Epithelial cell of proximal tubule (primary cell): ENCODE measurements at places on chromosomes 11 and 22.

DNA sequence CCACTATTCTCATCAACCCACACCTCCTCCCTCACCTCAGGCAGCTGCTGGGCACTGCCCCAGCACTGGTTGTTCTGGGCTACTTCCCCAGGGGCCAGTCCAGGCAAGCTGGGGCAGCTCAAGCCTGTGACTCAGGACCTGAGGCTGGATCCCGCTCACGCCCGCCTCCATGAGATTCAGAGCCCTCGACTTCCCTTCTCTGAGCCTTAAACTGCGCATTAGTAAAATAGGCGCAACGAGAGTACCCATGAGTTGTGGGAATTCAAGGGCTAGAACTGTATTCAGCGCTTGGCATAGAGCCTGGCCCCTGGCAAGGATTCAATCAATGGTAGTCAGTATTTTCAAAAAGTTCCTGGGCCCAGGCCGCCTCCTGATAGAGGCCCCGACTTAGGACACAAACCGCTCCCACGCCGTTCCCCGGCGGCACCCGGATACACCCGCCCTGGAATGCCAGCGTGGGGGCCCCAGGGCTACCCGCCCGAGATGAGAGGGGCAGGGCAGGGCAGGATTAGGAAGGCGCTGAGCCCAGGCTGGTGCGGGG is 723 bp upstream of the CD82 start:
- peak; percentile 50 for DNase-seq

- DNase-seq = no peak
These were observed 34.3 kb downstream of the RCOR2 start for GRCh38 chr11:63882555-63883242.

DNA sequence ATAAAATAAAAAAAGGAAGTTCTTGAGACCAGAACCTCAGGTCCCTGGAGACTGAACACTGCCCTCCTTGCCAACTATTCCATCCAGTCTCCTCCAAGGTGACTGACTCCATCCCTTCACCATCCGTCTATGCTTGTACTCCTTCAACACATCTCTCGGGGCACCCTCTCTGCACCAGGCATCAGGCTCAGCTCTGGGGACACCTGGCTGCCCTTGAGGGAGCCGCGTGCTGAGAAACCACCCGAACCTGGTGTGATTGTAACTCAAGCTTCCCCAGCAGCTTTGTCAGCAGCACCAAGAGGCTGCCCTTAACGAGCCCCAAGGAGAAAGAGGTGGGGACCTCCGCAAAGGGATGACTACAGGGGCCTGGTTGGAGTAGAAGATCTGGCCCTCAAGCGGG is 1.7 kb downstream of the PTPN5 start:
- DNase-seq = no peak

GRCh38 chr11:123286255-123286654 is 91.2 kb upstream of the CLMP start:
- DNase-seq = no peak

DNA sequence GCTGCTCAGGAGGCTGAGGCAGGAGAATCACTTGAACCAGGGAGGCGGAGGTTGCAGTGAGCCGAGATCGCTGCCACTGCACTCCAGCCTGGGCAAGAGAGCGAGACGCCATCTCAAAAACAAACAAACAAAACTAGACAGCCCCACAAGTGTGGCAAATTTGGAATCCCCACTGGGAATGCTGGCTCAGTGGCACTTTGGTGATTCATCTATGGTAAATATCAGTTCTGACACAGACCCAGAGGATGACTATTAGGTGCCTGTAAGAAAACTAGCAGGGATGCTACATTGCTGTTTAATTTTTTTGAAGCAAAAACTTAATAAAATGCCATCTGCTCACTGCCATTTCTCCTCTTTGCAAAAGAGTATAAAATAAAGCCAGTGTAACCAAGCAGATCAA is 107.9 kb downstream of the NAT10 start:
- no peak for DNase-seq

DNA sequence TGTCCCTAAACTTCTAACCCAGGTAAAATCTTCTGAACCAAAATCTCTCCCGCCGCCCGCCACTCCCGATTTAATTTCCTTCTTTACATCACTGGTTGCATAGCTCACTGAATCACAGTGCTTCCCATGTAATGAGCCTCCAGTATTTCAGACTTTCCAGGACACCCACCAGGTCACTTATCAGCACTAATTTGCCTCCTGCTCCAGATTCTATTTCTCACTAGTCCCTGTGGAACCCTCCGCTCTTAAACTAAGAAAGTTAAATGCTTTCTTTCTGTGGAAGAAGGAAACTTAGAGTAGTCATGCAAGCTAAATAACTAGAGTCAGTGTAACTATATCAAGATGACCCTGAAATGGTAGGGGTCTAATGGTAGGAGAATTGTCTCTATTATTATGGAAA is 106.6 kb upstream of the OPCML start:
- DNase-seq = no peak

- DNase-seq = no peak
These were observed 7.7 kb downstream of the TRPM5 start for GRCh38 chr11:2436521-2437031.

GRCh38 chr11:1875093-1875850 is 16.4 kb downstream of the PRR33 start:
- no peak for DNase-seq

GRCh38 chr11:27293515-27294417 is 69.2 kb downstream of the CCDC34 start:
- no peak for DNase-seq

GRCh38 chr22:23396362-23397007 is 183.6 kb downstream of the IGLL1 start:
- DNase-seq = no peak

DNA sequence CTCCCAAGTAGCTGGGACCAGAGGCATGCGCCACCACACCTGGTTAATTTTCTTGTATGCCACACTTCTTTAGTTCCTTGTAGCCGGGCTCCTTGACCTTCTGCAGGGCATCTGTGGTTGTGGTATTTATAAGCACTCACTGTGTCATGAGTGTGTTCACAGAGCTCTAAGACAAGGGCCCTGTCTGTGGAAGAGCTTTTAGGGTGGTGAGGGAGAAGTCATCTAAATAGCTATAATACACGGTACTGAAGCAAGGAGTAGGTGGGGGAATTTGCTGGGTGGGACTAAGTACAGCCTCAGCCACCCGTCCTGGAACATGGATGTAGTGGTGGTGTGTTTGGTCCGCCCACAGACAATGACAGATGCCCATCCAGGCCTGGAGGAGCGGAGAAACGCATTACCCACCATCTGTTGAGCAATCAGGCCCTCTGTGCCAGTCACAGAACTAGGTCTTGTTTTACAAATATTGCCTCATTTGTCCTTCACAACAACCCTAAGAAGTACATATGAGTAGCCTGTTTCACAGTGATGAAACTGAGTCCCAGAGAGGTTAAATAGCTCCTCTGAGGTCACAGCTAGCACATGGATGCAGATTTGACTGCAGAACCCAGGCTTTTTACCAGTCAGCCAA is 10.1 kb downstream of the ACO2 start:
- DNase-seq = no peak

DNA sequence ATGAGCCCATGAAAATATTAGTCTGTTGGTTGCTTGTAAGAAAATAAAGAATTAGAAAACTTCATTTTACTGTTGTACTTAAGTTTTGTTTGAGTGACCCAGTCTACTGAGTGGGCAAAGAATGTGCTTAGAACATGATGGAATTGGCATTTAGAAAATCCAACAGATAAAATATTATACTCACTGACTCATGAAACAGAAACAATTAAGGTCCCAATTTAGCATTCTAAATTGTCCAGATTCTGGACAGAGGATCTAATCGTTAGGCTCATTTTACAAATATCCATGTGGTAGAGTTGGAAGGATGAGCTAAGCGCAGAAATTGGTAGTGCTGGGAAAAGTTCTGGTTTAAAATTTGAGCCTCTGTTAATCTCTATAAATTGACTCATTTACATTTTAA is 45.4 kb downstream of the METTL15 start:
- no peak for DNase-seq

GRCh38 chr11:120028897-120029258 is 109.0 kb downstream of the TRIM29 start:
- DNase-seq = no peak

GRCh38 chr22:38907767-38908166 is 35.8 kb upstream of the CBX6 start:
- DNase-seq = no peak

DNA sequence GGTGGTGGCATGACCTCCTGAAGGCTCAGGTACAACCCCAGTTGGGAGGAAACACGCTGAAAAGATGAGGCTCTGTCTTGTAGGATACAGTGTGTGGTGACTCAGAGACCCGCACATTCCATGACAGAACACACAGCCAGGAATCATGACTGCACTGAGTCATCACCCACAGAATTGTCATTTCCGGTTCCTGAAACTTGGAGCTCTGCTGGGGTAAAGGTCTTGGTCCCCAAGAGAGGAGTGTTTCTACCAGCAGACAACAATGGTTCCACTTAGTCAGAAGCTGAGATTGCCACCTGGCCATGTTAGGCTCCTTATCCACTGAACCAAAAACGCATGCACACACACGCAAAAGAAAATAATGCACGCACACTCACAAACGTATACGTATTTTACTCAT is 31.5 kb upstream of the CYB5R3 start:
- DNase-seq = peak; percentile 76

DNA sequence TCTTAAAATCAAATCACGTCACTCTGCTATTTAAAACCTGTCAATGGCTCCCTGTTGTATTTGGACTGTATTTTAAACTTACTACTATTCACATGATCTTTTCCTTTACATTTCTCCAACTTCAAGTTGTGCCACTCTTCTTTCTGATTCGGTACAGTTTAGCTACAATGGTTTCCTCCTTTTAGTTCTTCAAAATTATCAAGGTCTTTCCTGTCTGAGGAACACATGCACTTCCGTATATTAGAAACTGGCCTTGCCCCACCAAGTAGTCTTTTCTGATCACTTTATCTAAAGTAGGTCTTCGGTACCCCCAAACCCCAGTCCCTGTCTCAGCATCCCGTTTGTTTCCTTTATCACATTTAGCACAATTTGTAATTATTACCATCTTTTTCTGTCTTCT is 81.8 kb downstream of the MTMR3 start:
- DNase-seq = no peak

DNA sequence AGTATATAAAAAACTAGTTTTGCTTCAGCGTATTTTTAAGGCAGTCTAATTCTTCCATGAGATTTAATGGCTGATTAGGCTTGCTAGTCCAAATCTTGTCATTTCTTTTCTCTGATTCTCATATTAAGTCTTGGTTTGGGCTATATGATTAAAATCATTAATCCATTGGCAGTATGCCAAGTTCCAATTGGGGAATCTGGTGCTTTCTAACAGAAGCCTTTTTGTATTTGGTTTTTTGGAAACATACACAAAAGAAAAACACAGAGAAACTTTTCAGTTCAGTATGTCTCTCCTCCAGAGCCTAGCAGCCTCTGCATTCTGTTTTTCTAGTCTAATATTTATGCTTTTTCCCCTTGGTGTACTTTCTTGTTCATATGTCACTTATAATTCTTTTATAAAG is 37.9 kb downstream of the SWAP70 start:
- DNase-seq = no peak

- no peak for DNase-seq
These were observed 20.9 kb downstream of the KREMEN1 start for GRCh38 chr22:29093501-29094300.

GRCh38 chr11:123292647-123293046 is 97.6 kb upstream of the CLMP start:
- no peak for DNase-seq

DNA sequence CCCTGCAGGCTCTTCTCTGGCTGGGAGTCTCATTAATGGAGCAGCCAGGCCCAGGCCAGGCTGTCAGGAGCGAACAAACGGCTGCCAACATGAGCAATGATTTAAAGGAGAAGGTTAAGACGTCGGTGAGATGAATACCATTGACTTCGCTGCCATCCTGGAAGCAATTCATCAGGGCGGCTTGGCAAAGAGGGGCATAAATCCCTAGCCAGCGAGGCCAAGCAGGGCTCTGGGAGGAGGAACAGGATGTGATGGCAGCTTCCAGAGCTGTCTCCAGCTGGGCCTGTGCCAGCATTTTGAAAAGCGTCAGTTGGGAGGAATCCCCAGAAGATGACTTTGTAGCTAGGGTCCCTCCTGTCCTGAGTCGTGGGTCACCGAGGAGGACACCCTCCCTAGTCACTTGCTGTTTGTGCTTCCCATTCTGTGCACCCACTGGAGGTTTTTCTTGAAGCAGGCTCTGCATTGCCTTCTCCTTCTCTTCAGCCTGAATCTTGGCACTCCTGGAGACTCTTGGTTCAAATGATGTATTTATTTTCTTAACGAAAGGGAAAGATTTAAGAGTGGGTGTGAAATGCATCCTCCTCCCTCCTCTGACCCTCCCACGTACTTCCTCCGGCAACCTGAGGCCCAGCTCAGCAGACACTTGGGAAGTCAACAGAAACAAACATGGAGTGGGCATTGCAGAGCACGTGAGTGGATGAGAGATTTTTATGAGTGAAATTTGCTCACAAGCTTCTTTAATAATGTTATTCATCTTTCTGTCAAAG is 476.3 kb upstream of the CADM1 start:
- no peak for DNase-seq
